ENCODE measurements at places on chromosomes 13 and 19.

GRCh38 chr19:35613574-35613973, 1.0 kb downstream of the HAUS5 start:
- no peak for DNase-seq

DNA sequence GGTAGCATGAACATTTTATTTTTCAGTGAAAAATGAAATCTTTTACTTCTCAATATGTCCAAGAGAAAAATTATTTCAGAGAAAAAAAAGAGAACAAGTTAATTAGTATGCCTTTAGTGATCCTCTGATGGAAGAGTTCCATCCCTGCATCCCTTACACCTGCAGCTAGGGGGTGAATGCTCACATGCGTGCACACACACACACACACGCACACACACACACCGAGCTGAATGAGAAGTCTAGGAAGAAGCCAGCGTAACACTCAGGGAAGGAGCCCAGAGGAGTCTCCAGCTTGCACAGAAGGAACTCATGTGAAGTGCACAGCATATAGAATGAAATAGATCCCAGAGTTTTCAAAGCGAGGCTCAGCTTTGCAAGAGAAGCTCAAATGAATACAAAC, 510.5 kb downstream of the IRS2 start:
- peak; percentile 1 for DNase-seq

DNA sequence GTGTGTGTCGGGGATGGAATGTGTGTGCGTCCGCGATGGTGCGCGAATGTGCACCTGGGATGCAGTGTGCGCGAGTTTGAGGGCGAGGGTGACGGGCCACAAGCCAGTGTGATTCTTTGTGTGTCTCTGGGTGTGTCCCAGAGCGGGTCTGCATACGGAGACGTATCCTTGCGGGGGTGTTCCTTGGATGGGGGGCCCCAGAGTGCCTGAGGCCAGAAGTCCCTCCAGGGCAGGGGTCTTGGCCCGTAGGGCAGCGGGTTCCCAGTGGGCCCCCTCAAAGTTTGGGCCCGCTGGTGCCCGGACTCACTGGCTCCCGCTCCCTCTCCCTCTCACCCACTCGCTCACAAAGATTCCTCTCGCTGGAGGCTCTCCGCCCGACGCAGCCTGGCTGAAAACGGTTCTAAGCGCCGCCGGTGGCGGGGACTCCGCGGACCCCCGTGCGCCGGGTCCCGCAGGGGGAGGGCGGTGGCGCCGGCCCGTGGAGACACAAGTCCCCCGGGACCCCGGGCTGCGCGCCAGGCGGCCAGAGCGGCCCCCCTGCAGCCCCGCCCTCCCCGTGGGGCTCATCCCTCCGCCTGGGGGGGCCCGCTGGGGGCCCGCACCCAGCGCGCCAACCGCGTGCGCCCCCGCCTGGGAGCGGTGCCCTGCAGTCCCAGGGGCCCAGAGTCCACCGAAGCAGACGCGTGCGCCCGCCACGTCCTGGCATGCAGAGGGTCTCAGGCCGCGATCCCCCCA, 886 bp downstream of the CRLF1 start:
- DNase-seq: no peak

DNA sequence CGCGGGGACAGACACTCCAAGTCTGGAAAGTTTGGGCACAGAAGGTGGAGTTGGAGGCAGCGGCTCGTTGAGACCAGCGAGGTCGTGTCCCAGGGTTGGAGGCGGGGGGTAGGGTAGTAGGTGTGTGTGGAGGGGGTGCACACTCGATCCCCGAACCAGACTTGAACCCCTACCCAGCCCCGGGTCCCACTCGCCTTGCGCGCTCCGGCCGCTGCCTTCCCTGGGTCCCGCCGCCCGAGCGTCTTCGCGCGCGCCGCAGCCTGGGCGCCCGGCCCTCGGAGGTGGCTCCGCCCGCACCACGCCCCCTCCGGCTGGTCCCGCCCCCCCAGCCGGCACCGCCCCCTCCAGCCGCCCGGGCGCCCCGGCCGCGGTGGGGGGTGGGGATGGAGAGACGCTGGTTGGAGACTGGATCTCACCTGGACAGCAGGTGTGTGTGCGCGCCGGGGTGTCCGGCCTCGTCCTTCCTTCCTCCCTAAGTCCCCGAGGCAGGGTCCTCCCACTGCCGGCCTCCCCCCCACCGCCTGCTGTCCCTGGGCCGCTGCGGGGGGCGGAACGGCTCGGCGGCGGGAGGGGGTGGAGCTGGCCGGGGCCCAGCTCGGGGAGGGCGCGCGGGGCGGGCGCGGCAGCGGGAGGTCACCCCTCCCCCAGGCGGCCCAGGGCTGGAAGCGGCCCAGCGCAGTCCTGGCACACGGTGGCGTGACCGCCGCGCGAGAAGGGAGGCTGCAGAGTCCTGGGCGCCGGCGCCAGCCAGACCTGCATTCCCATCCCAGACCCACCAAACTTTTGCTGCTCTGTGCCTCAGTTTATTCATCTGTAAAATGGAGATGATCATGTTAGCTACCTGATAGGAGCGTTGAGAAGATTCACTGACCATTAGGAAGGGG, at the start of gene KANK2:
Gene KANK2, minus strand, starts transcription at position 255 of the 884 bp plus-strand sequence. CDS start 3,034 bp downstream, outside the sequence.
- peak; percentile 95 for DNase-seq

- no peak for DNase-seq
Measured at GRCh38 chr19:3098141-3098514, 4.0 kb downstream of the GNA11 start.

DNA sequence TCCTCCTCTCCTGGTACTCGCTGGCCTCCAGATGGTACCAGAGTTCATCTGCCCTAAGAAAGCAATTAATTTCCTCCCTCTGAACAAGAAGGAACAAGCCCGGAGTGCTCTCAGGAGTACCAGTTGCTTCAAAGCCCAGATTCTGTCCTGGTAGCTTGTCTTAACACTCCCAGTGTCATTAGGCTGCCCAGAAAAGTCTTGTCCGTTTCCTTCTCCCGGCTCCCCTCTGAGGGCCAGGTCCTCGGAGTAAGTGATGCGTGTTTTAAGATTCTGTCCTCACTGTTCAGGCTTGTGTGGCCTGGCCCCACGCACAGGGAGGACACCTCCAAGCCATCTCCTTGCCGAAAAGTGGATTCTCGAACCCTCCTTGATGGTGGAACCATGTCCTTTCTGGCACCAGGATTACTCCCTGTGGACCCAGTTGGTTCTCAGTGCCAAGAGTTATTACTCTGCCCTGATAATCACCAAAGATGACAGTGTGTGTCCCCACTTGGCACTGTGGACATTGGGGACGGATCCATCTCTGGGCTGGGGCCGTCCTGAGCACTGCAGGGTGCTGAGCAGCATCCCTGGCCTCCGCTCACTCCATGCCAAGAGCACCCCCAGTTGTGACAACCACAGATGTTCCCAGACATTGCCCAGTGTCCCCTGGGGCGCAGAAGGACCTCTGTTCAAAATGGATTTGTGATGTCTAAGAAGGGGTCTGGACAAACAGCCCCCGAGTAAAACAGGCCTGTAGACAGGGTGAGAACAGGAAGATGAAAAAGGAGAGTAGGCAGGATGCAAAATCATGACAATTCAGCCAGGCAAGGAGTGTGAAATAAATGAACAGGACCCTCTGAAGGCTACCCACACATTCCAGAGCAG, 52.4 kb downstream of the RFX2 start:
- no peak for DNase-seq

GRCh38 chr19:14482172-14482941, 7.2 kb upstream of the PTGER1 start:
- no peak for DNase-seq

DNA sequence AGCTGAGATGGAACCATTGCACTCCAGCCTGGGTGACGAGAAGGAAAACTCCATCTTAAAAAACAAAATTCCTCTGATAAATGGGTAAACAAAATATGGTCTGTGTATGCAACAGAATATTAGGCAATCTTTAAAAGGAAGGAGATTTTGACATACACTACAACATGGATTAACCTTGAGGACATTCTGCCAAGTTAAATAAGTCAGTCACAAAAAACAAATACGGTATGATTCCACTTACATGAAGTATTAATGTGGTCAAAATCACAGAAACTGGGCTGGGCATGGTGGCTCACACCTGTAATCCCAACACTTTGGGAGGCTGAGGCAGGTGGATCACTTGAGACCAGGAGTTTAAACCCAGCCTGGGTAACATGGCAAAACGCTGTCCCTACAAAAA, 3.0 kb upstream of the ZNF444 start:
- DNase-seq: no peak

DNA sequence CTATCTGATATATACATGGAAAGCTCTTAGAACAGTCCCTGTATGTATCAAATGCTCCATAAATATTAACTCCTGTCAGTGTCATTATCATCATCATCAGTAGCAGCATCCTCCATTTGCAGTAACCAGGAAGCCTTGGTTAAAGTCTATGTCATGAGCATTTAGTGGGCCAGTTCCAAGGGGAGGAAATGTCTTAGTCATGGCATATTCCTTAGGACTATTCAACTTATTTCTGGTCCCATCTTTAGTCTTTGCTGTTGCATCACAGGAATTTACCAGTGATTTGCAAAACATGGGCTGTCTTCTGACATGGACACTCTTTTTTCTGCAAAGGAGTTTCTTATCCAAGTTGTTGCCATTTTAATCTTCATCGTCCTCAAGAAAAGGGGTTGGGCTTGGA, 98.4 kb downstream of the WDFY2 start:
- DNase-seq: no peak

- DNase-seq: no peak
Measured at GRCh38 chr19:4711211-4711610, 12.4 kb downstream of the DPP9 start.

GRCh38 chr19:52653161-52653560, 15.0 kb upstream of the ZNF83 start:
- no peak for DNase-seq

DNA sequence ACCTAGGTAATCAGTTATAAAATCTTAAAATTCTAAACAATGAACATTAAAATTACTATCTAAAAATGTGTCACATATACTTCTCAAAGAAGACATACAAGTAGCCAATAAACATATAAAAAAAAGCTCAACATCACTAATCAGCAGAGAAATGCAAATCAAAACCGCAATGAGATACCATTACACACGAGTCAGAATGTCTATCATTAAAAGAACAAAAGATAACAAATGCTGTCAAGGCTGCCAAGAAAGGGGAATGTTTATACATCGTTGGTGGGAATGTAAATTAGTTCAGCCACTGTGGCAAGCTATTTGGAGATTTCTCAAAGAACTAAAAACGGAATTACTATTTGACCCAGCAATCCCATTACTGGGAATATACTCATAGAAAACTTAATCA, 310.3 kb upstream of the EDNRB start:
- no peak for DNase-seq

GRCh38 chr13:93774506-93774905, 547.9 kb downstream of the GPC6 start:
- no peak for DNase-seq

GRCh38 chr13:105202354-105202753, 1333.1 kb downstream of the EFNB2 start:
- no peak for DNase-seq

GRCh38 chr19:47094557-47095475, 18.8 kb downstream of the ZC3H4 start:
- no peak for DNase-seq

DNA sequence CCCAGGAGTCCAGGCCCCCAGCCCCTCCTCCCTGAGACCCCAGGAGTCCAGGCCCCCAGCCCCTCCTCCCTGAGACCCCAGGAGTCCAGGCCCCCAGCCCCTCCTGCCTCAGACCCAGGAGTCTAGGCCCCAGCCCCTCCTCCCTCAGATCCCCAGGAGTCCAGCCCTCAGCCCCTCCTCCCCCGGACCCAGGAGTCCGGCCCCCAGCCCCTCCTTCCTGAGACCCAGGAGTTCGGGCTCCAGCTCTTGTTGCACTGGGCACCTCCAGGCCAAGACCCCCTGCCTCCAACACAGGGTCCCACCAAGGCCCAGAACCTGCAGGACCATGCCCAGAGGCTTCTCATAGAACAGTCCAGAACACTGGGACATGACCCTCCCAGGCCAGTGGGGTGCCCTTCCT, 3.8 kb downstream of the ERCC1 start:
- DNase-seq: no peak

DNA sequence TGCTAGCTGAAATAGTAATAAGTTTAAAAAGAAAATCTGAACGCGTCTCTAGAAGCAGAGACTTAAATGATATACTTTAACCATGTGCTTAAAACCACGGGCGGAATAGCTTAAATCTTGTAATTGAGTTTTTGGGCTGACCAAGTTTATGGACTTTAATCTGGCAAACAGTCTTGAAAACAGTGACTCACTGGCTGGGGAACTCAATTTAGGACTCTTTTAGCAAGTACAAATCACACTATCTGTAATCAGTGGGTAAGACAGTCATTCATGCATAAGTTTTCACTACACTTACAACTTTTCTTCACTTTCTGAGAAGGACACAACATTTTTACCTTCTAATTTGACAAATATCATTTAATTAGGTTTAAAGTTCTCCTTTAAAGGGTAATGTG, 26.8 kb downstream of the ZNF627 start:
- no peak for DNase-seq

- DNase-seq: no peak
Measured at GRCh38 chr13:91112924-91113277, 234.6 kb upstream of the MIR17HG start.

DNA sequence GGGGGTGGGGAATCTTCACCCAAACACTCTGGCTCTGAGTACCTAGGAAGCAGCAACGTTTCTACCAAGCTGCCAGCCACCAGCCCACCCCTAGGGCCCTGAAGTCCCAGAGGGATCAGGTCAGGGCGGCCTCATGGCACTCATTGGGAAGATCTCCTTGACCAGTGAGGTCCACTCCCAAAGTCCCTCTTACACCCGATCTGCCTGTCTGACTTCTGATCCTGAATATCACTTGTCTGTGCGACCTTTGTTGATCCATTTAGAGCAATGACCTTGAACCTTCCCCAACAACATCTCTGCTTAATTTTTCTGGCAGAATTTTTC, 2.1 kb upstream of the GNA15 start:
- no peak for DNase-seq

DNA sequence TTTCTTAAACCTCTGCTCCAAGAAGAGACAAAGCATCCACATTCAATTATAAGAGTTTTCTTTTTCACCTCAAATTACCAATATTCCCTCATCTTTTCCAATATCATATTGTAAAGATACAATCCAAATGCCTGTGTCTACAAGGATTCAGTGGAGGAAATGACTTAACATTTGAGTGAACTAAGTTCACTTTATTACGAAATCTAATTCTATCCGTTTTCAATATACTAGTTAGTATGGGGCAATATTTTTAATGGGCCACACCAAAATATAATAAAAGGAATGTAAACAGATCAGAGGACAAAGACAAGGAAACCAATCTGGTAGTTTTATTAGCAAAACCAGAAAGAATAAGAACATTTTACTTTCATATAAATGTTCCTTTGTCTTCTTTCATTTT, 136.0 kb downstream of the DCLK1 start:
- no peak for DNase-seq

- no peak for DNase-seq
Measured at GRCh38 chr19:35843676-35844481, 8.4 kb downstream of the NPHS1 start.

- DNase-seq: no peak
Measured at GRCh38 chr19:20612711-20613316, 47.2 kb upstream of the ZNF737 start.

DNA sequence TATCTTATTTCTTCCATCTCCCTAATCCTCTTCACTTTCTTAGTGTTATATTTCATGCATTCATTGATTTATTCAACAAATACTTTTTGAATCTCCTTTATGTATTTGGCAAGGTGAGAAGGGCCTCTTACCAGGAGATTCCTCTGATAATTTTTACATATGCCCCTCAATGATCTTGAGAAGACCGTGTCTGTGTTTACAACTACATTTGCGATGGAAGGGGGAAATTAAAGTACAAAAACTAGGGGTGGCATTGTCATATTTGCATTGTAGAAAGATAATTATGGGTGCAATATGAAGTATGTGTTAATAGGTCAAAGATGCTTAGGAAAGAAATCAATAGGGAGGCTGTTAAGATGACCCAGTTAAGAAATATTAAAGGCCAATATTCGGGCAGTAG, 1108.4 kb upstream of the MIR17HG start:
- no peak for DNase-seq

GRCh38 chr13:111219280-111219679, 101.2 kb upstream of the TEX29 start:
- DNase-seq: no peak
